Hindlimb muscle (tissue), 1 donor: ENCODE measurements at places on chromosomes 2 and 18. TPM values are rescaled to one million over a fixed set of nuclear protein-coding genes. Genes with fewer than 3 reads are reported as not detected.

EFEMP1 gene
- 19.1 TPM for polyA plus RNA-seq

ALK gene
- 0.18 TPM for polyA plus RNA-seq

DNA sequence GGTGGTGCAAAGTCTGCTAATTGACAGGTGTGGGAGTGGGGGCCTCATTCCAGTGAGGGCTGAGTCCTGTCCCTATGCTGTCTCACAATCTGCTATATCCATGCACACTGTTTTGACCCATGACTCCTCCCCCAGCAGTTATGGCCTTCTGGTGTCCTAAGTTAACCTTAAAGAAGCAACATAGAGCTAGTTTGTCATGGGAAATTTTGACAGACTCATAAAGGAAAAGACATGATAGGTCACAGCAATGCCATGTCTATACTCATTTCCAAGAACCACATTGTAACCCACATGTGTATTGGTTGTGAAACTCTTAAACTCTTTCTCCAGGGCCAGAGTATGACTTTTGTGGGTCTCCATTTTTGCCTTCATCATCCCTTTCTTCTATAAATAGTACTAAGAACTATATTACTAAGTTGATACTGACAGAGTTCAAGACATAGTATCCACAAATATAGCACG is 78.2 kb upstream of the SLC1A4 start:
- no peak for DNase-seq

KIF1A gene
- polyA plus RNA-seq, result 4.4 TPM

DNA sequence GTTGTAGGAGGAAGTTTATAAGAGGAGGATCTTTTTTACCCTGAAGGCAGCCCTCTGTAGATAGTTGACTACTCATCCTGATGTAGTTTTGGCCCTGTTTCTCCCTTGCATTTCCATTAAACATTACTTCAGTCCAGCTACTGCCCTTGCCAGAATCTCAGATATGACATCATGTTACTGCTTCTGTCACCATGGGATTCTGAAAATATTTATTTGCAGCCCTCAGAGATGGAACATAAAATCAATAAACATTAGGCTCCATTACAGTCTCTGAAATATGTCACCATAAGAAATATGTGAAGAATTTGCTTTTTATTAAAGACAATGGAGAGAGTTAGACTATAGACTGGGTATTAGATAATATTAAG is 68.7 kb upstream of the STK39 start:
- peak; percentile 62 for DNase-seq

- DNase-seq, result no peak
These were observed 151.9 kb downstream of the CD226 start for GRCh38 chr18:69795791-69796190.

DNA sequence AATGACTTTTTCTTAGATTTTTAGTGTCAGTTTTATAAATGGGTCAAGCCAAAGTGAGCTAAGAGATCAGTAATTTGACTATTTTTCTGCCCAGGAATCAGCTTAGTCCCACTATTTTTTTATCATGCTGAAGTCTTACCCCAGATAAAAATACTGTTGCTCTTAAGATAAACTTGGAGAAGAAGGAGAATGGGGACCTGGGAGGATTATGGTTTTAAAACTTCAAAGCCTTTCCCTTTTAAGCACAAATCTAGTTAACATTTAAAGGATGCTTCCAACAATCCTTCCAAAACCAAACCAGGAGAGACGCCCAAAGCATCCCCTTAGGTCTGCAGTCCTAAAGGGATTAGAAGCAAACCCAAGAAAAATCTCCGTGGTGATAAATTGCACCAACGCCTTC is 172.4 kb downstream of the SP3 start:
- DNase-seq, result no peak

TCF23 gene
- polyA plus RNA-seq, result 0.17 TPM

ESPNL gene
- polyA plus RNA-seq, result 1.2 TPM

DNA sequence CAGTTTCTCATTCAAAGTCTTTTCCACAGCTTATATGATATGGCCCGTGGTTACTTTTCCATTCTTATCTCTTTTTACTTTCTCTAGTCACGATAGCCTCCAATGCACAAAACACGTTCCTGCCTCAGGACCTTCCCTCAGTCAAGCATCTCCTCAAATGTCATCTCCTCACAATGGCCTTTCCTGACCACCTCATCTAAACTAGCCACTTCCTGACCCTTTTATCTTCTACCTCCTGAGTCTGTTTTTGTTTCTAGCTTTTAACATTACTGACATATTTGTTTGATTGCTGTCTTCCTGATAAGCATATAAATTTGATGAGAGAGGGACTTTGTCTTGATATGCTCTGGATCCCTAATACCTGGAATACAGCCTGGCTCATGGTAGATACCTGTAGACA is 7.6 kb downstream of the PGAP1 start:
- no peak for DNase-seq

DNA sequence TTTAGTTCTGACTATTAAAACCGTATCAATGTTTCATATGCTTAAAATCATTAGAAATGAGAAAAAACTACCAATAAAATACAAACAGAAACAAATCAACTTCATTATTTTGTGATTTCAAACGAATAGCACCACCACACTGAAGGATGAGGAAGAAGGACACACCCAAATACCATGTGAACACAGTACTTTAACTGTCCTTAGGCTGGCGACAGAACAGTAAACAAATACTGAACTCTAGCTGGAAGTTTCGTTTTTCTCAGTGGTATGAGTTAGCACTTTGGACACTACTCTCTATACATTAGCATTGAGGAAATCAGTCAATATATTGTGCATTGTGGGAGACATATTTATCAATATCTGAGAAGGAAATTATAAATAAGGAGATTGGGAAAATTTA is 202.4 kb upstream of the AGAP1 start:
- no peak for DNase-seq

- DNase-seq, result no peak
These were observed 1.9 kb downstream of the LDLRAD4 start for GRCh38 chr18:13220361-13220991.

IL1F10 gene
- not detected for polyA plus RNA-seq

GREB1 gene
- polyA plus RNA-seq, result 13.8 TPM

GRCh38 chr2:89850481-89850880 is 1159.0 kb downstream of the RPIA start:
- DNase-seq, result no peak

DNA sequence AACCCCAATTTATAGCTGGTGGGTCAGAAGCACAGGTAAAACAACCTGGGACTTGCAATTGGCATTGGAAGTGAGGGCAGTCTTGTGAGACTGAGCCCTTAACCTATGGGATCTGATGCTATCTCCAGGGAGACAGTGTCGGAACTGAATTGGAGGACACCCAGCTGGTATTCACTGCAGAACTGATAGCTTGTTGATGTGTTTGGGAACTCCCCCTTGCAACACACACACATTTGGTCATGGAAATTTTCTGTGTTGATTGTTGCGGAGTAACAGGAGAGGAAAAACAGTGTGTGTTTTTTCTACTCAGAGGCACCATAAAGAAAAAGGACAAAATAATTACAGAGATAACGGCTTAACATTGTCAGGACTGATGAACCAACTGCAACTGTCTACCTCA is 16.1 kb downstream of the TPGS2 start:
- DNase-seq, result no peak

GRCh38 chr2:19525313-19525712 is 166.9 kb upstream of the OSR1 start:
- DNase-seq, result no peak

GRCh38 chr2:197205585-197206215 is 104.9 kb downstream of the ANKRD44 start:
- DNase-seq, result no peak

- DNase-seq, result no peak
These were observed 102.8 kb upstream of the BZW1 start for GRCh38 chr2:200708943-200709342.

TDRD15 gene
- not detected for polyA plus RNA-seq

MAL gene
- 5.2 TPM for polyA plus RNA-seq

GRCh38 chr2:67802291-67802690 is 260.5 kb downstream of the C1D start:
- no peak for DNase-seq

DNA sequence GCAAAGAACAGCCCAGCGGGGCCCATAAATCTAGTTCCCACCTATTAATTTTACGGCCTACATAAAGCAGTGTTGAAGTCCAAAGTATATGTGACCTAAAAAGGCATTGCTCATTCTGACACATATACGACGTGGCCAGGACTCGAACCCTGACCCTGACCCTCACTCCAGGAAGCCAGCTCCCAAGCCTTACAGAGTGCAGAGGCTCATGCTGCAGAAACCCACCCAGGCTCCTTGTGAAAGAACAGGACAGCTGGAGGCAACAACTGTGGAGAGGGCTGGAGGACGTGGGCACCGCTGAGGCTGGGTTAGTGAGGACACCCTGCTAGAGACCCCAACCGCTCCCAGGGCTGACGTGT is 221.6 kb downstream of the CYP26B1 start:
- DNase-seq, result no peak

MERTK gene
- polyA plus RNA-seq, result 4.4 TPM

- DNase-seq, result no peak
These were observed 402.0 kb downstream of the ALK start for GRCh38 chr2:29519338-29519925.

RGPD4 gene
- not detected for polyA plus RNA-seq

DNA sequence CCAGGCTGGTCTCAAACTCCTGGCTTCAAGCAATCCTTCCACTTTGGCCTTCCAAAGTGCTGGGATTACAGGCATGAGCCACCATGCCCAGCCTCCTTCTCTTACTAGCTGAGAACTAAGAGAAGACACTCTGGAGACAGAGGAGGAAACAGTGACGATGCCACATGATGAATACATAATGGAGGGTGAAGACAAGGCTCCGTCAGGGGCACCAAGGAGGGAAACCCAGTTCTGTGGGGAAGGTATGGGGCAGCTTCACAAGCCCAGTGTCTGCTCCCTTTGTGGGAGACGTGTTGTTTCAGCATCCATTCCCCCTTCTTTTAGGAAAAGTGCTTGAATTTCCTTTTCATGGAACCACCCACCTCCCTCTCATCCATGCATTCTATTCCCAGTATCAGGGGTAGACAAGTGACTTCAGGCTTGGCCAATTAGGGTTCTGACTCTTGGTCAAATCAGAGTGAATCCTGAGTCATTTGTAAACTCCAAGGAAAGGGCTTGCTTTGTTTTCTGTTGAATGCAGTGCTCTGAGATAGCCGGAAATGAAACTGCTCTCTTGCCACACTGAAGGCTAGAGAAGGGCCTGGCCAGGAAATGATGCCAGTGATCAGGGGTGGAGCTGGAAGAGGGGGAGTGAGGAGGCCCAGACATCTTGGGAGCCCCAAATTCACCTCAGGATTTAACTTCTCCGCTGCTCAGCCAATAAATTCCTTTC is 23.7 kb downstream of the TMEM127 start:
- DNase-seq, result no peak

RFTN2 gene
- polyA plus RNA-seq, result 13.2 TPM

SERPINB13 gene
- 0.43 TPM for polyA plus RNA-seq

ARMC9 gene
- polyA plus RNA-seq, result 6.3 TPM

GRCh38 chr2:7572450-7572849 is 655.2 kb downstream of the RNF144A start:
- DNase-seq, result no peak

DNA sequence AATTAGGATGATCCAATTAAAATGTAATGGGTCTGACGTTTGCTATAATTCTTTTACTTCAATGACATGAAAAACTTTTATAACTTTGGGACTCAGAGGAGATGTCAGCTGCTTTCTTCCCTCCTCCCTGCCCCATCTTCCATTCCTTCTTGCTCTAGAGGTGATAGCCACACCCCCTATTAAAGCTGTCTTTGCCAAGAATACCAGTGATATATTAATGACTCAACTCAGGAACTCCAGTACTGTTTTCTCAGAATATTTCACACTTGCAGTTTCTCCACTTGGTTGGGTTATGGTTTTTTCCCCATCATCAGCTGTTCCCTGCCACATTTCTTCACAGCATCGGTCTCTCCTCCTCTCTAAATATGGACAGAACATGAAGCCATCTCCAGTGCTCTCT is 184.0 kb downstream of the KCNE4 start:
- DNase-seq, result no peak

- DNase-seq, result no peak
These were observed 20.5 kb downstream of the NR4A2 start for GRCh38 chr2:156311976-156312375.

LIMS3 gene
- 1.8 TPM for polyA plus RNA-seq

DNA sequence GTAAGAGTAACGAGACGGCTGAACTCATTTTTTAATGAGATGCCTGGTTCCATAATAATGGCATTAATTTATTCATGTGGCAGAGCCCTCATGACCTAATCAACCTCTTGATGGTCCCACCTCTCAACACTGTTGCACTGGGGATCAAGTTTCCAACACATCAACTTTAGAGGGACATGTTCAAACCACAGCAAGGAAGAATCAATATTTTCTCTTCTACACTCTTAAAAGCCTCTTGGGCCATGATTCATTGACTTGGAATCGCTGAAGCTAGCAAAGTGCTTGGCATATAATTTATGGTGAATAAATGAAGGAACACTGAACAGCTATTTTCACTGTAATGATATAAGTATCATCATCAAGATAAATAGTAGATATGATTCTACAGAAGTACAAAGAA is 333.0 kb downstream of the TNS1 start:
- no peak for DNase-seq
